ENCODE measurements at places on chromosomes 16 and 17.

GRCh38 chr16:69863401-69864281 is 87.5 kb upstream of the CLEC18A start:
- no peak for DNase-seq

DNA sequence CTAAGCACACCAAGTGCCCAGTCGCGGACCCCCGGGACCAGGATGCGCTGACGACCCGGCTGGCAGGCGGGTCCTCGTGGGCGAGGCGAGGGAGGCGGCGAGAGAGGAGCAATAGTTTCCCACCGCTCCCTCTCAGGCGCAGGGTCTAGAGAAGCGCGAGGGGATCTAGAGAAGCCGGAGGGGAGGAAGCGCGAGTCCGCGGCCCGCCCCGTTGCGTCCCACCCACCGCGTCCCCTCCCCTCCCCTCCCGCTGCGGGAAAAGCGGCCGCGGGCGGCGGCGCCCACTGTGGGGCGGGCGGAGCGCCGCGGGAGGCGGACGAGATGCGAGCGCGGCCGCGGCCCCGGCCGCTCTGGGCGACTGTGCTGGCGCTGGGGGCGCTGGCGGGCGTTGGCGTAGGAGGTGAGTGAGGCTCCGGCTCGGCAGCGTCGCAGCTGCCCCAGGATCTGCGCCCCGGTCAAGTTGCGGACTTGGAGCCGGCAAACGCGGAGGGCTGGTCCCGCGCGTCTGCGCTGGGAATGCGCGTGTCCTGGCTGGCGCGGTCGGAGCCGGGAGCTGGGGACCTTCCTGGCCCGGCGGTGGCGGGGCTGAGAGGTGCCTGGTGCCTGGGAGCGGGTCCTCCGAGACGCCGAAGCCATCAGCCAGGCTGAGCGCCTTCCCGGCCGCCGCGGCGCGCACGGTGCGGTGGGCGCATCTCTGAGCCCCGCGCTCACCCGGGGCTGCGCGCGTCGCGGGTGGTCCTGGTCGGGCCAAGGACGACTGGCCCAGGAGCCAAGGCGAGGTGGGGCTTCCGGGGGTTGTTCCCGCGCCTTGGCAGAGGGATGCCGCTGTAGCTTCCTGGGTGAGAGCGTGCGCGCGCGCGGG is at the start of gene ITGB3:
Gene ITGB3, plus strand, starts transcription at position 287 of the 862 bp plus-strand sequence. Its CDS starts 35 bp downstream, at position 322.
- DNase-seq, result peak; percentile 89

- peak; percentile 81 for DNase-seq
These were observed 67.9 kb downstream of the ZZEF1 start for GRCh38 chr17:4074831-4075495.

DNA sequence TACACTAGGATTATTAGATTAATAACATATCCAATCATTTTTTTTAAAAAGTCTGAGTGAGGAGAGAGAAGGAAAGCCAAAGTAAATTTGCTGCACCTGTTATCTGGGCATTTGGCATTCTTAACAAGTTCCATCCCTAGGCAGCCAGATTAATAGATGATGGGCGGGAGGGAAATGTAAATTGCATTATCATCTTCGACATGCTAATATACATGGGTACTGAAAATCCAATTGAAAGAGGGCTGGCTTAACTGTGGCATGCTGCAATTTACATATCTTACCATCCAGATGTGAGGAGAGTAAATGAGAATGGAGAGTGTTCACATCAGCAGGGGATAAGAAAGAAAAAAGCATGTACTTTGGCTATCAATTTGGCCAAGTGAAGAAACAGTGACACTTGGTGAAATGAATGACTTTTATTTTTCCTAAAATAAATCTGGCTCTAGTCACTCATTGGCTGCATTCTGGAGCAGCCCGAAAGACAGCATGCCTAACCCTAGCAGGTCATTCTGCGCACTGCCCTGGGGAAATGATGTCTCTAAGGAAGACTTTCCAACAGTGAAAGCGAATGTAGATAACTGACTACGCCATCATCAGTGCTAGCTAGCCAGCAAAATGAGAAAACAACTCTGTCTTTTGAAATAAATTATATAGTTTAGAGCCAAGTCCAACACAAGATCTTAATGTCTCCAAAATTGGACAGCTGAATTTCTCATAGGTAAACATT is 57.9 kb downstream of the HYDIN start:
- DNase-seq, result no peak

DNA sequence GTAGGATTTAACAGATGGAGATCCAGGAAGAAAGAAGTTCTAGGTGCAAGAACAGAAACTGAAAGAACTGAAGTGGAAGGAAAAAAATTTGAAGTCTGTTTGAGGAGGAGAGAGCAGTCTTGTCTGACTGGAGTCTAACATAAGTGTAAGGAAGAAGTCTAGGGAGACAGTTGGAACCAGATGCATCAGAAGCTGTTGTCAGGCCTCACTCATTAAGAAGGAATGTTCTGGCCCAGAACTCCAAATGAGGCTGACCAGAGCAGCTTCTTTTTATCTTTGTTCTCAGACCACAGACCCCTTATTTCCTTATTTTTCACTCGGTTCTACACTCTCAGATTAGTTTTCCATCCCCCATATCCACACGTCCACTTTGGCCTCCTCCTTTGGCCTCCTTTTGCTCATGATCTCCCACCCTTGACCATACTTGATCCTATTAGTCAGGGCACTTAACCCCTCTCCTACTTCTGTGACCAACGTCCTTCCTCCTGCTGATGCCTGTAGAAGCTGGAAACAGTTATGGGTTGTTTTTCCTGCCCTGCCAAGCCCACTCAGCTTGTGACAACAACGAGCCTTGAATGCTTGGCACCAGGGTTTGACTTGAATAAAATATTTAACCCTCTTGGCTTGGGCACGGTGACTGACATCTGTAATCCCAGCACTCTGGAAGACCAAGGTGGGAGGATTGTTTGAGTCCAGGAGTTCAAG is 7.0 kb upstream of the MYH2 start:
- DNase-seq, result no peak

DNA sequence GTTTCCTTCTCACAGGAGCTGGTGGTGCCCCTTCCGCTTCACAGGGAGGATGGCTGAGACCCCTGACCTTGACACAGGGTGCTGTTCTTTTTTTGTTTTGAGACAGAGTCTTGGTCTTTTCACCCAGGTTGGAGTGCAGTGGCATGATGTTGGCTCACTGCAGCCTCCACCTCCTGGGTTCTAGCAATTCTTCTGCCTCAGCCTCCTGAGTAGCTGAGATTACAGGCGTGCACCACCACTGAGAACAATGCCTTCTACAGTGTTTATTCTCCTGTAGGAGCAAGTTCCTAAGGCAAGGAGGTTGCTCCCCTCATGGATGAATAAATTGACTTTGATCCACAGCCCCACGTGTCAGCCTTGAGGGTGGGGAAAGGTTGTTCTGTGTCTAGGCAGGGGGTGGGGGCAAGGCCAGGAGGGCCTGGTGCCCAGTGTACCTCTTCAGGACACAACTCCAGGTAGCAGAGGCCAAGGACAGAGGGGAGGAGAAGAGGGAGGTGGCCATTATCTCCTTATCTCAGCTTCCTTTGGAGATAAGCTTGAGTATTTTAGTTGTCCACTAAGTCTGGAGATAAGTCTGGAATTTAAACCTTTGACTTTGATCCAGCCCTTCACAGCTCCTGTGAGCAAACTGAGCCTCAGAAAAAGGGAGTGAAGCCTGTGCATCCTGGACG is 159.4 kb downstream of the SEC14L1 start:
- DNase-seq, result no peak

GRCh38 chr16:68061396-68061795 is 23.8 kb upstream of the NFATC3 start:
- no peak for DNase-seq

DNA sequence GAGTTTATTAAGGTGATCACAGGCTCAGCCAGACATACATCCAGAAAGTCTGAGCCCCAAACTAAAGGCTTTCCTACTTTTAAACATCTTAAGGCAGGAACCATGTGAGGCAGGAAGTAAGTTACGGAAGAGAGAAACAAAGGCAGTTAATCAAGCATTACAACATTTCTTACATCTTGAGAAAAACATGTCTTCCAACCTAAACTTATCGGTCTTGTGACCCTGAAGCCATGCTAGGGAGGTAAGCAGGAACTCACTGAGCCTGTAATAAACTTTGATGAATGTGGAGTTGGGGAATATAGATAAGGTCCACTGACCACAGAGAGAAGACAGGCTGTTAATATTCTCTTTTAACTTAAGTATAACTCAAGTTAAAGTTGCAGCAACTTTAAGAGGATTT is 3.5 kb upstream of the ACSM3 start:
- DNase-seq, result no peak

DNA sequence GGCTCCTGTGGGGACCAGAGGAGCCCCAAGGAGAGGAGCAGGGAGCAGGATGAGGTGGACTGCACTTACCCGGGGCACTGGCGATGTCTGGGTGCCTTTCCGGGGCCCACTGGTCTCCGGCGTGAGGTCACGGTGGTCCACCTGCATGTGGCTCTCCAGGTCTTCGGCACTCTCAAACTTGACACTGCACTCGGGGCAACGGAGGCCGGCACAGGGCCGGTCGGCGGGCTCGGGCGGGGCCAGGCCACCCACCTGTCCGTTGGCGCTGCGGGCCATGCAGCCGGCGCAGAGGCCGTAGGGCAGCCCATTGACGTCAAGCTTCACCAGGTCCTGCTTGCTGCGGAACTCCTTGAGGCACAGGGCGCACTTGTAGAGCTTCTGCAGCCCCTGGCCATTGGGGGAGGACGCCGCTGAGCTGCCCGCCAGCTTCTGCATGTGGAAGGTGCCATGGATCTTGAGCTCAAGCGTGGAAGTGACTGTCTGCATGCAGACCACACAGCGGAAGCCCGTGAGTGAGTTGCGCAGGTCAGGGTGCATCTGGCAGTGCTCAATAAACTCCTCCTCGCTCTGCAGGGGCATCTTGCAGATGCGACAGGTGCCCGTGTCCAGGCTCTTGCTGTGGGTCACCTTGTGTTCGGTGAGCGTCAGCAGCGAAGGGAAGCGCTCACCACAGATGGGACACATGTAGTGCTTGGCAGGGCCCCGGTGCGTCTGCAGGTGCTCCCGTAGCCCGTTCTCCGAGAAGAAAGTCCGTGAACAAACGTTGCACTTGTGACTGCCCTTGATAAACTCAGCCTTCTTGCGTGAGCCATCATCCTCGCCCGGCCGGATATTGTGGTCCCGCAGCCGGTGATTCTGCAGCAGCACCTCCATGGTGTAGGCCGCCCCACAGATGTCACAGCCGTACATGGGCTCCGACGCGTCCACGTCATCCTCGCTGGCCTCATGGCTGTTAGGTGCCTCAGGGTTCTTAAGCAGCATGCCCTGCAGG is 220.0 kb downstream of the ZNF423 start:
- DNase-seq, result no peak

DNA sequence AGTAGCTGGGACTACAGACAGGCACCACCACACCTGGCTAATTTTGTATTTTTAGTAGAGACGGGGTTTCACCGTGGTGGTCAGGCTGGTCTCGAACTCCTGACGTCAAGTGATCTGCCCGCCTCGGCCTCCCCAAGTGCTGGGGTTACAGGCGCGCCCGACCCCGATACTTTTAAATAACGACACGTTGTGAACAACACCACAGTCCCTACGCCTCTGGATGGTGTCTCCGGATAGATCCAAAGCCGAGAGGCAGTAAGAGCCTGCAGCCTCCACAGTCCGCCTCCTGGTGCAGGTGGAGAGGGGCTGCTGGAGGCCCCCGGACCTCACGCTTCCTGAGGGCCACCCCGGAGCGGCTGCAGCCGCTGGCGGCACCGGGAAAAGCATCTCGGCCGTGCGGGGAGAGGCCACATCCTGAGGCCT is 741 bp upstream of the TLCD3A start:
- no peak for DNase-seq

- peak; percentile 98 for DNase-seq
These were observed at the start of gene UBE2Z for GRCh38 chr17:48908047-48908843. TSS of gene UBE2Z (plus strand) at chr17:48908407. CDS start at chr17:48908504, 97 bp downstream.

DNA sequence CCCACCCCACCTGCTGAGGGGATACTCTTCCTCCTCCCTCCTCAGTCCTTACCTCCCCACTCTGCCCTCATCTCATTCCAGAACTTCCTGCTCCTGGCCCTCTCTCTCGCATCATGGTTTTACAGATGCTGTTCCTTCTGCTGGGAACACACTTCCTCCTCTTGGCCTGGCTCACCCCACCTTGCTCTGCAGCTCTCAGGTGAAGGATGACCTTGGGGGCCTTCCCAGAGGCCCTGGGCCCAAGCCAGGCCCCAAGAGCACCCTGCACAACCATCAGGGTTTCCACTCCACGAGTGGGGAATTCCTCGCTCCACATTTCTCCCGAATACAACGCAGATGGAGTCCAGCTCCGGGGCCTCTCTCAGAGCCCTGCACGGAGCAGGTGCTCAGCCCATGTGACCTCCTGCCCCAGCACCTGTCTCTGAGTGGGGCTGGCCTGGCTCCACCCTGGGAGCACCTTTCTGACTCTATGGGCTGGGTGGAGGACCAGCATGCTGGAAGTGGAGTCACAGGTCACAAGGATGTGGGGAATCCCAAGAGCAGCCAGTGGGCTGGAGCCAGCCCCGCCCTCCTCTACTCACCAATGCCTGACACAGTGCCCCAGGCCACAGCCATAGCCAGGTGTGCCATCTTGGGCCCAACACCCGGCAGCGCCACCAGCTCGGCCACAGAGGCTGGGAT is 4.5 kb downstream of the NTHL1 start:
- DNase-seq, result no peak

DNA sequence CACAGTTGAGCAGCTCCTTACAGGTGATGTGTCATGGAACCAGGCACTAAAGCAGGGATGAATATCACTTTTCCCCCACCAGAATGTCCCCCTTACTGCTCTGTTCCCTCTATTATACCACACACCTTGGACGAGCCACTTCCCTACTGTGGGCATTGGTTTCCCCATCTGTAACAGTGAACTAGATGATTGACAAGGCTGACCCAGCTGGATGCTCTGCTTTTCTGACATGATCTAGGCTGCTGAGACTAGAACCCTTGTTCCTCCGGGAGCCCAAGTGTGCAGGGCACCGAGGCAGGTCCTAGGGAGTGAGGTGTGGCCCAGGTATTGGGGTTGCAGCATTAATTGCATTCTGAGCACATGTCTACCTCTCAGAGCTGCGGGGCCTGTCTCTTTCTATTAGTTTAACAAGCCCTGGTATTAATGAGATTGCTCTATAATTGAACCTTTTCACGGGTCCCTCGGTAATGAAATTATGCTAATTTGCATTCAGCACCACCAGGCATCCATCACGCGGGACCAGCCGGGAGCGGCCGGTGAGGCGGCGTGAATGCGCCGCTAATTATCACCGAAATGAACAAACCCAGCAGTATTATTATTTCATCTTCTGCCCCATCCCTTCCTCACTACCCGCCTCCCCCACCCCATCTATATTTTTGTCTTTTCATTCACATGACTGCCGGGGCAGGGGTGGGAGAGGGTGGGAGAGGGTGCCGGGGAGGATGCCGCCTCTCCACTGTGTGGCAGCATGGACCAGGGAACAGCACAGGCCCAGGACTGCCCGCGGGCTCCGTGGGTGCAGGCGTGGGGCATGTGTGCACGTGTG is 121.1 kb downstream of the CYLD start:
- DNase-seq, result no peak

GRCh38 chr17:15194859-15195277 is 70.3 kb downstream of the PMP22 start:
- no peak for DNase-seq

GRCh38 chr17:41492351-41492750 is 2.6 kb upstream of the KRT36 start:
- no peak for DNase-seq

GRCh38 chr17:58005031-58005727 is 1.9 kb downstream of the SRSF1 start:
- no peak for DNase-seq

- DNase-seq, result no peak
These were observed 11.8 kb downstream of the FMNL1 start for GRCh38 chr17:45233423-45233924.

GRCh38 chr17:30547778-30548573 is 70.8 kb downstream of the GOSR1 start:
- no peak for DNase-seq
